Psoas muscle (tissue), 8 donors: ENCODE measurements at places on chromosomes 11 and 22. TPM values are rescaled to one million over a fixed set of nuclear protein-coding genes. Genes with fewer than 3 reads are reported as not detected.

Gene GAL
- not detected for total RNA-seq

Gene GDPD4
- not detected for total RNA-seq

Gene C22orf31
- total RNA-seq = not detected

DNA sequence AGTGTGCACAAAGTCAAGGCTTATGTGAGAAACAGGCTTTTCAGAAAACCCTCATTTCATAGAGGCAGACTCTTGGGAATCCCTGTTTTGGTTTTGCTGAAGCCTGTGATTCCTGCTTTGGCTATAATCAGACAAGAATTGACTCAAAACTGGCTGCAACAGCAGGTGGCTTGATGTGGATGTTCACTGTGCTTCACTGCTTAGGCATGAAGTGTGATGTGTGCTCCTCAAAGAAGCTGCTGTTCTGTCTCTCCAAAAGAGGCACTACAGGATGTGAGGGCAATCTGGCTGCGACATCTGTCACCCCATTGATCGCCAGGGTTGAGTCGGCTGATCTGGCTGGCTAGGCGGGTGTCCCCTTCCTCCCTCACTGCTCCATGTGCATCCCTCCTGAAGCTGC is 103.5 kb downstream of the C11orf58 start:
- no peaks in the 10 kb centered on the region for H3K4me1 ChIP-seq
- no peak overlapping the region for H3K4me3 ChIP-seq
- DNase-seq = no peak
- no peaks in the 10 kb centered on the region for H3K36me3 ChIP-seq

DNA sequence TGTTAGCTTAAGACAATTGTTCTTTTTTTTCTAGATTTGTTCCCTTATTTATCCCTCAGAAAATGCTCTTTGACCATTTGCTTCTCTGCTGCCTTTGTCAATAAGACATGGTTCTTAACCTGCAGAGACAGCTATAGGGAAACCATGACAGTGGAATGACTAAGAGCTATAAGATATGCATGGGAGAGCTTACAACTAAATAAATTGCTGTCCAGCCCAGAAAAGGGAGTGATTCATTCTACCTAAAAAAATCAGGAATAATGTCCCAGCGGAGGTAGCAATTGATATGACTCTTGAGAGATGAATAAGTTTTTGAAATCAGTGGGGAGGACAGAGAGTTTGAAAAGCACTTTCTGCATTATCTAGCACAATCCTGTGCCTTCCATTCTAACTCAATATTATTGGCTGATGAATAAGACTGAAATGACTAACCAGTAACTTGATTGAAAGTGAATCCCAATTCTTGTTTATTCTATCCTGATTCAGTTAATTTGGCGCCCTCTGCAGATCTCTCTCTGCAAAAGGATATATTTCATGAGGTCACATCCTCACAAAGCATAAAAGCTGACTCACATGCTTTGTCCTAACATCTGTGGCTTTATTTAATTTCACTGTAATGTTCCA is 680.5 kb upstream of the API5 start:
- DNase-seq = no peak
- H3K27ac ChIP-seq = no peak overlapping the region
- H3K4me1 ChIP-seq = no peaks in the 10 kb centered on the region
- no peak overlapping the region for H3K4me3 ChIP-seq
